Activated naive CD4-positive, alpha-beta T cell (primary cell): ENCODE measurements at places on chromosomes 3 and 15.

GRCh38 chr3:194773216-194773615 lies 87.5 kb downstream of the FAM43A start:
- DNase-seq = no peak

DNA sequence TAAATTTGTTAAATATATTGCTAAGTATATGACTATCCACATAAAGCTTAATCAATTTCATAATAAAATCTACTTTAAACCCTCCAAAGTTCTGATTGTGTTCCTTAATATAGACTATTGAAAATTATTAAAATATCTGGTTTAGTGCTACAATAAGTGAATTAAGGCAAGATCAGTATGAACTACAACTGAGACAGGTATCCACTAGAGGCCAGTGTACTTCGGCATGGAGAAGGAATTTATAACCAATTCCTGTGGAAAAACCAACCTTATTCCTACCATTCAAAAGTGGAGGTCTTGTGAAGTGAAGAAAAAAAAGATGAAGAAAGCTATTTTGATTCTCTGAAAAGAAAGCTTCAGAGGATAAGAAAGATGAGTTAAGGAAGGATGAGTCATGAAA lies 237.7 kb downstream of the SUCLG2 start:
- DNase-seq = no peak

DNA sequence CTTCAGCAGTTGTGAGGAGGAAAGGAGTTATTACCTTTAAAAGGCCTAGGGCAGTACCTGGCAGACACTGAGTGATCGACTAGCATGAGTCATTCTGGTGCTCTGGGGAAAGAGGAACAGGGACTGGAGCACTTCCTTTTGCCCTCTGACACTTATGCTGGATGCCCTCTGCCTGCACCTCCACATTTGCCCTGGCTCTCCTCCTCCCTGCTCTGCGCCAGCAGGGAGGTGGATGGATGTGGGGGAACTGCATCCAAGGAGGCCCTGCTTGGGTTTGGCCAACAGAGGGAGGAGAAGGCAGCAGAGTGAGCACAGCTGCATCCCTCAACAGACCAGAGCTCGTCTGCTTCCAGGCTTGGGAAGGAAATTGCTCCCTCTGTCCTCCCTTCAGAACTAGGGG lies 75.0 kb downstream of the SEMA5B start:
- DNase-seq = no peak

GRCh38 chr3:152204218-152204617 lies 64.5 kb upstream of the MBNL1 start:
- DNase-seq = no peak
